ENCODE measurements at places on chromosomes 3 and 15.

- no peak for DNase-seq
Observed at GRCh38 chr15:39657668-39658067, 76.8 kb downstream of the THBS1 start.

DNA sequence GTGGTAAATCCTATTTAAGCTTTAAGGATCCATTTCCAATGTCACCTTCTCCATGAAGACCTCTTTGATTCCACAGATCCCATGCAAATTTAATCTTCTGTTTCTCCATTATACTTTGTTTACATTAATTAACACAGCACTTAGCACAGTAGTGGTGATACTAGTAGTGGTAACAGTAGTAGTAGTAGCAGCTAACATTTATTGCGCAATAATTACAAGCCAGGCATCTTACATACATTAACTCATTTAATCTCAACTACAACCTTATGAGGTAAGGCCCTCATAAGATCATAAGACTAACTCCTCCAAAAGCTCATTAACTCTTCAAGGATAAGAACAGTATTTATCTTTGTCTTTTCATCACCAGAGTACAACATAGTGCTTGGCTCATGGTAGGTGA, 54.8 kb upstream of the FSIP1 start:
- no peak for DNase-seq

- no peak for DNase-seq
Observed at GRCh38 chr15:52082197-52083036, 30.2 kb downstream of the BCL2L10 start.

DNA sequence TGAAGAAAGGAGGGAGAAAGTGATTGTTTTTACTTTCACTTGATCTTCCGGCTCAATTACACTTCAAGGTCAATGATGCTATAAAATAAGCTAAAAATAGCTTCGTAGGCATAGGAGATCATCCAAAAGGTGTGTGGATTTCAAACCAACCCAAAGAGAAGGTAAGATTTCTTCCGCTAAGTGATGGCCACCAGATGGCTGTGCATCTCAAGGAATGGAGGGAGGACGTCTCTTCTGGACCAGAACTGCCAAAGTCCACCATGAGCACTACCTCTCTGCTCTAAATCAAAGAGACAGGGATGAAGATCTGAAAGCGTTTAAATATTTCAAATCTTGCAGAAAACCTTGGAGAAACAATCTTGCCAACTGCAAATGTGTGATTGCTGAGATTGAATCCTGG, 199.1 kb upstream of the ZPLD1 start:
- DNase-seq = peak; percentile 40

GRCh38 chr15:23648920-23649515, 1.4 kb upstream of the MAGEL2 start:
- no peak for DNase-seq
